ENCODE measurements at places on chromosomes 13 and 19. TPM values are rescaled to one million over a fixed set of nuclear protein-coding genes. Genes with fewer than 3 reads are reported as not detected.

DNA sequence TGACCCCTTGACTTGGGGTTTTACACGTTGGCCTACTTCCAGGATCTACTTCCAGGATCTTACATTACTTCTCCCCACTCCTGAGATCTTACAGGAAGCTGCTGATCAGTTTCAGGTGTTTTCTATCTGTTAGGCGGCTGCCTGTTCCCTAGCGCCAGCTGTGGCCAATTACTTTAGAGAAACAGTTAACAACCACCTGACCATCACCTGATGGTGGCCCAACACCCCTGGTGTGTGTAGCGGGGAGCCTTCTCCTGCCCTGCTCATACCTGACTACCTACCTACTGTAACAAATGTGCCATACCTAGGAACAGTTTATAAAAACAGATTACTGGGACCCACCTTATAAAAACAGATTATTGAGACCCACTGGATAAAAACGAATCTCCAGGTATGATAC is 2.8 kb upstream of the POP4 start:
- H3K4me1 ChIP-seq, result no peaks in the 10 kb centered on the region
- H3K27ac ChIP-seq, result no peak overlapping the region
- peaks cover 11% of the 10 kb centered on the region for H3K27me3 ChIP-seq
- peaks cover 18% of the 10 kb centered on the region for H3K36me3 ChIP-seq

DNA sequence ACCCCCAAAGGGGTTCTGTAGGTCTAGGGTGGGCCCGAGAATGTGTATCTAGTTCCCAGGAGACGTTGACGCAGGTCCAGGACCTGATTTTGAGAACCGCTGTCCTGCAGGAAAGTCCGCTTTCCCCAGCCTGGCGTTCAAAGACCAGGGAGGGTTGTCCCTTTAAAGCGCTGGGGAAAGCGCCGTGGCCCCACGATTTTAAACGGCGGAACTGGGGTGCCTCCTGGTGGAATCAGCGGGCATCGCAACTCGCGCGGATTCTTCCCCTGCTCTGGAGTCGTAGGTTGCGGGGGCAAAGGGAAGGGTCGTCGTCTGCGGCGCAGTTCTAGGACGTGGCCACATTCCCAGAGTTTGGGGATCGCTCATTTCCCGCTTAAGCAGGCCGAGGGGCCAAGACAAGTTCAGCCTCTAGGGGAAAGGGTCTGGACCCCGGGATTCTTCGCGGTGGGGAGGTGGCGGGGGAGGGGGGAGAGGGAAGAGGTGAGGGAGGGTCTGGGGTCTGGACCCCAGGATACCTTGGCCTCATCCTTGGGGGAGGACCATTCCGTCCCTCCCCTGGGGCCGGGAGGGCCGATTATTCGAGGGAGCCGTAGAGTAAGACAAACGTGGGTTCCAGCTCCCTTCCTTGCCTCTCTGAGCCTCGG is 7.7 kb downstream of the PNMA8B start:
- H3K4me3 ChIP-seq, result peak overlapping the region; percentile 10
- H3K36me3 ChIP-seq, result no peaks in the 10 kb centered on the region
- H3K4me1 ChIP-seq, result peaks cover 10% of the 10 kb centered on the region
- DNase-seq, result peak; percentile 86
- peaks cover 85% of the 10 kb centered on the region for H3K27me3 ChIP-seq

The VSTM1 gene
- not detected for total RNA-seq

The FFAR3 gene
- total RNA-seq, result not detected

- no peak overlapping the region for H3K4me3 ChIP-seq
- peaks cover 5% of the 10 kb centered on the region for H3K36me3 ChIP-seq
Measured at GRCh38 chr19:2625434-2625833, 77.1 kb downstream of the GNG7 start.

GRCh38 chr13:75305059-75305458 is 176.9 kb downstream of the TBC1D4 start:
- H3K4me3 ChIP-seq, result no peak overlapping the region
- no peak for DNase-seq
- no peaks in the 10 kb centered on the region for H3K4me1 ChIP-seq

- H3K27me3 ChIP-seq, result no peaks in the 10 kb centered on the region
- no peak overlapping the region for H3K27ac ChIP-seq
- H3K36me3 ChIP-seq, result no peaks in the 10 kb centered on the region
- no peak overlapping the region for H3K4me3 ChIP-seq
- H3K4me1 ChIP-seq, result no peaks in the 10 kb centered on the region
Measured at GRCh38 chr13:84431646-84432045, 549.4 kb upstream of the SLITRK1 start.

- H3K27ac ChIP-seq, result no peak overlapping the region
- H3K27me3 ChIP-seq, result peaks cover 65% of the 10 kb centered on the region
- no peak for DNase-seq
- H3K36me3 ChIP-seq, result no peaks in the 10 kb centered on the region
Measured at GRCh38 chr13:39463611-39464010, 139.4 kb downstream of the LHFPL6 start.

GRCh38 chr19:8466018-8466417 is 21.2 kb downstream of the HNRNPM start:
- H3K4me1 ChIP-seq, result peaks cover 11% of the 10 kb centered on the region
- no peak overlapping the region for H3K27ac ChIP-seq
- no peak overlapping the region for H3K4me3 ChIP-seq
- no peaks in the 10 kb centered on the region for H3K27me3 ChIP-seq
- DNase-seq, result no peak
- H3K36me3 ChIP-seq, result peaks cover 65% of the 10 kb centered on the region

GRCh38 chr19:17321655-17322489 is 12.5 kb downstream of the DDA1 start:
- no peaks in the 10 kb centered on the region for H3K27me3 ChIP-seq
- no peaks in the 10 kb centered on the region for H3K4me1 ChIP-seq
- peaks cover 38% of the 10 kb centered on the region for H3K36me3 ChIP-seq
- no peak overlapping the region for H3K4me3 ChIP-seq
- no peak for DNase-seq
- no peak overlapping the region for H3K27ac ChIP-seq

GRCh38 chr19:55095260-55096060 is 19.8 kb downstream of the EPS8L1 start:
- no peak overlapping the region for H3K4me3 ChIP-seq
- H3K4me1 ChIP-seq, result no peaks in the 10 kb centered on the region
- DNase-seq, result no peak
- peaks cover 37% of the 10 kb centered on the region for H3K36me3 ChIP-seq
- H3K27me3 ChIP-seq, result no peaks in the 10 kb centered on the region
- H3K27ac ChIP-seq, result no peak overlapping the region

GRCh38 chr19:38868551-38868950 is 9.5 kb downstream of the RINL start:
- H3K4me1 ChIP-seq, result peaks cover 22% of the 10 kb centered on the region
- H3K36me3 ChIP-seq, result peaks cover 11% of the 10 kb centered on the region
- DNase-seq, result no peak
- H3K27me3 ChIP-seq, result no peaks in the 10 kb centered on the region
- H3K4me3 ChIP-seq, result no peak overlapping the region

The ZFR2 gene
- total RNA-seq, result not detected

- H3K4me3 ChIP-seq, result no peak overlapping the region
- no peak overlapping the region for H3K27ac ChIP-seq
- H3K36me3 ChIP-seq, result no peaks in the 10 kb centered on the region
Measured at GRCh38 chr13:75294110-75294509, 187.9 kb downstream of the TBC1D4 start.

The CERS4 gene
- 13.4 TPM for total RNA-seq

DNA sequence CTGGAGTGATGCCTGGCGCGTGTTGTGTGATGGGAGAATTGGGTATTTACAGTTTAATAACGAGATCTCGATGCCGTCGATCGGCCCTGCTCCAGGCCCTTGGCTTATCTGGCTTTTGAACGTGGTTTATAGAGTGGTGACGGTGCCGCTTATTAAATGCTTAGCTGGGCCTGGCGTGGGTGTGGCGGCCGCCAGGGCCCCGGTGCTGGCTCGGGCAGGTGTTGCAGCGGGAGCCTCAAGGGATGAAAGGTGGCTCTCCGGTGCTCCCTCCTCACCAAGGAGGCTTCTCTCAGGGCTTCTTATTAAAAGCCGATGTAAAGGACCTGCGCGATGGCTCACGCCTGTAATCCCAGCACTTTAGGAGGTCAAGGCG is 173.8 kb downstream of the KDM4B start:
- no peaks in the 10 kb centered on the region for H3K27me3 ChIP-seq
- no peaks in the 10 kb centered on the region for H3K4me1 ChIP-seq
- no peak for DNase-seq
- no peak overlapping the region for H3K27ac ChIP-seq

GRCh38 chr19:4711211-4711610 is 12.4 kb downstream of the DPP9 start:
- peaks cover 11% of the 10 kb centered on the region for H3K4me1 ChIP-seq
- no peaks in the 10 kb centered on the region for H3K27me3 ChIP-seq
- H3K27ac ChIP-seq, result no peak overlapping the region
- DNase-seq, result no peak
- no peak overlapping the region for H3K4me3 ChIP-seq
- peaks cover 55% of the 10 kb centered on the region for H3K36me3 ChIP-seq

The REEP6 gene
- total RNA-seq, result 16.2 TPM

The ERICH4 gene
- total RNA-seq, result not detected

GRCh38 chr19:36225219-36225892 is 10.4 kb downstream of the ZNF146 start:
- no peak overlapping the region for H3K4me3 ChIP-seq
- H3K27ac ChIP-seq, result no peak overlapping the region
- no peaks in the 10 kb centered on the region for H3K27me3 ChIP-seq
- DNase-seq, result no peak
- peaks cover 98% of the 10 kb centered on the region for H3K36me3 ChIP-seq
- H3K4me1 ChIP-seq, result no peaks in the 10 kb centered on the region

The RYR1 gene
- total RNA-seq, result 1.5 TPM

GRCh38 chr19:44653977-44654774 is 10.5 kb downstream of the PVR start:
- H3K36me3 ChIP-seq, result peaks cover 96% of the 10 kb centered on the region
- peak; percentile 91 for DNase-seq
- H3K27ac ChIP-seq, result peak overlapping the region; percentile 43
- no peaks in the 10 kb centered on the region for H3K27me3 ChIP-seq

GRCh38 chr13:44219577-44220548 is 153.8 kb upstream of the SERP2 start:
- H3K36me3 ChIP-seq, result peaks cover 5% of the 10 kb centered on the region
- H3K27ac ChIP-seq, result no peak overlapping the region
- no peak overlapping the region for H3K4me3 ChIP-seq
- DNase-seq, result no peak
- no peaks in the 10 kb centered on the region for H3K27me3 ChIP-seq

DNA sequence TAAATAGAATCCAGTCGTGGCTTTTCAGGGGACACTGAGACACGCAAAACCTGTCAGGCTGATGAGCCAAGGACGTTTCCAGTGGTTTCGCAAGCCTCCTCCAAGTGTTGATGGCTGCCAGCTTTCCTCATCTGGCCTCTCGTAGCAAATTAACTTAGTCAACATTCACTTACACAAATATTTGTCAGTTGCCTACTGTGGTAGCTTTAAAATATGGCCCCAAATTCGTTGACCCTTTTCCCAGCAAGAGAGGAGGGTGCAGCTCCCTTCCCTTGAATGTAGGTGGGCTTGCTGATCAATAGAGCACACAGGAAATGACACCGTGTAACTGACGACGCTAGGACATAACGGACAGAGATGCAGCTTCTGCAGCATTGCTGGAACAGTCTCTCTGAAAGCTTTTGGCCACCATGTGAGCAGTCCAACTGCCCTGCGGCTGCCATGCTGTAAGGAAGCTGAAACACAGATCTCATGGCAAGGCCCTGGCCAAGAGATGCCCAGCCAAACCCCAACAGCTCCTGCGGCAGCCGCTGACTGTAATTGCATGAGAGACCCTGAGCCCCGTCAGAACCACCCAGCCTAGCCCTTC is 5.5 kb upstream of the RANBP3 start:
- H3K27me3 ChIP-seq, result no peaks in the 10 kb centered on the region
- no peak for DNase-seq
- peaks cover 9% of the 10 kb centered on the region for H3K4me1 ChIP-seq
- H3K27ac ChIP-seq, result no peak overlapping the region
- no peak overlapping the region for H3K4me3 ChIP-seq

DNA sequence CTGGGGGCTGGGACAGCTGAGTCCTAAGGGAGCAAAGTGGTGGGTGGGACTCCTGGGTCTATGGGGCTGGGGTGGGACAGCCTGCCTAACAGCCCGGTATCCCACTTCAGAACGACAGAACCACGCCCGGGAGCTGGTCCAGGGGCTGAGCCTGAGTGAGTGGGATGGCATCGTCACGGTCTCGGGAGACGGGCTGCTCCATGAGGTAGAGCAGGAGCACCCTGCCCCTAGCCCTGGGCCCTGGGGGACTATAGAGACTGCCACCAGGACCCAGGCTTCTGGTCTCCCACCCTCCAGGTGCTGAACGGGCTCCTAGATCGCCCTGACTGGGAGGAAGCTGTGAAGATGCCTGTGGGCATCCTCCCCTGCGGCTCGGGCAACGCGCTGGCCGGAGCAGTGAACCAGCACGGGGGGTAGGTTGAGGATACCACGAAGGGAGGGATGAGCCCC is 8.6 kb downstream of the SPHK2 start:
- H3K4me1 ChIP-seq, result peaks cover 37% of the 10 kb centered on the region
- no peaks in the 10 kb centered on the region for H3K27me3 ChIP-seq
- peaks cover 40% of the 10 kb centered on the region for H3K36me3 ChIP-seq
- DNase-seq, result no peak
- no peak overlapping the region for H3K4me3 ChIP-seq

The CASP14 gene
- not detected for total RNA-seq

DNA sequence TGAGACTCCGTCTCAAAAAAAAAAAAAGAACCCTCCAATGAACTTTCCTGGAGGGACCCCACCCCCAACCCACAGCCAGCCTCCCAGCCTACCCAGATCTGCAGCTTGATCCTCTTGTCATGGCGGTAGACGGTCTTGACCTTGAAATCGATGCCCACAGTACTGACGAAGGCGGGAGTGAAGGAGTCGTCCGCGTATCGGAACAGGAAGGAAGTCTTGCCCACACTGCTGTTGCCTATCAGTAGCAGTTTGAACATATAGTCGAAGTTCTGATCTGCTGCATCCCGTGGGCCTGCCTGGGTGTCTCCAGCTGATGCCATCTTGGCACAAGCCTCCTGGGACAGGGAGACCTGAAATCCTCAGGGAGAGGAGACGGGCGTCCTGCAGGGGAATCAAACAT is 2.4 kb downstream of the RAB3D start:
- H3K4me1 ChIP-seq, result no peaks in the 10 kb centered on the region
- H3K4me3 ChIP-seq, result no peak overlapping the region
- H3K27me3 ChIP-seq, result no peaks in the 10 kb centered on the region
- H3K27ac ChIP-seq, result no peak overlapping the region
- H3K36me3 ChIP-seq, result peaks cover 12% of the 10 kb centered on the region

The HRC gene
- total RNA-seq, result not detected

- no peaks in the 10 kb centered on the region for H3K27me3 ChIP-seq
- H3K4me1 ChIP-seq, result peaks cover 31% of the 10 kb centered on the region
- DNase-seq, result peak; percentile 92
- H3K27ac ChIP-seq, result peak overlapping the region; percentile 98
Measured at GRCh38 chr19:45478454-45479238, 10.8 kb downstream of the FOSB start.

All from Calu3 (cell line).